ENCODE measurements at places on chromosomes 12 and 14. TPM values are rescaled to one million over a fixed set of nuclear protein-coding genes. Genes with fewer than 3 reads are reported as not detected.

The PTPN11 gene
- total RNA-seq: 97.9 TPM

GRCh38 chr12:62714774-62715721 lies 219.9 kb downstream of the PPM1H start:
- DNase-seq: no peak

The NANOG gene
- not detected for total RNA-seq

GRCh38 chr12:262817-263216 lies at the start of gene SLC6A13:
Gene SLC6A13 (minus strand): TSS chr12:262836. CDS start chr12:260052, 2,784 bp downstream.
- DNase-seq: no peak

- DNase-seq: no peak
These were observed 37.1 kb downstream of the CMAS start for GRCh38 chr12:22083167-22083566.

GRCh38 chr14:98573082-98573481 lies 698.9 kb downstream of the BCL11B start:
- no peak for DNase-seq

The GLIPR1L2 gene
- total RNA-seq: 2.3 TPM

DNA sequence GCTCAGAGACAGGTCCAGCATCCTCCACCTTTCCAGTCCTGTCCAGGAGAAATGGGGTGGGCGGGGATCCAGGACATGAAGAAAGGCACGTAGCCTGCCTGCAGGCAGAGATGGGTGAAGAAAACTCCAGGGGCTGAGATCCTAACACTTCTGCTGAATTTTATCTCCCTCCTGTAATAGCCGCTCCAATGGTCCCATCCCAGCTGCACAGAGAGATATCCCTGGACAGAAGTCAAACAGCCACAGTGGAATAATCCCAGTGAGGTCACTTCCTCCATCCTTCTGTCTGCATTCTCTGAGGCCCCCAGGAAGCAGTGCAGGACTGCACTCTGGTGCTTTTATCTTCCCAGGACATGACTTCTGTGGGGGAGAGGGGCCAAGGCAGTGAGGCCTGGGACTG lies 26.3 kb downstream of the KRT18 start:
- DNase-seq: no peak

- no peak for DNase-seq
These were observed 37.7 kb downstream of the PPFIBP1 start for GRCh38 chr12:27561535-27562350.
